Stromal cell of bone marrow (primary cell): ENCODE measurements at places on chromosomes 13 and 19.

DNA sequence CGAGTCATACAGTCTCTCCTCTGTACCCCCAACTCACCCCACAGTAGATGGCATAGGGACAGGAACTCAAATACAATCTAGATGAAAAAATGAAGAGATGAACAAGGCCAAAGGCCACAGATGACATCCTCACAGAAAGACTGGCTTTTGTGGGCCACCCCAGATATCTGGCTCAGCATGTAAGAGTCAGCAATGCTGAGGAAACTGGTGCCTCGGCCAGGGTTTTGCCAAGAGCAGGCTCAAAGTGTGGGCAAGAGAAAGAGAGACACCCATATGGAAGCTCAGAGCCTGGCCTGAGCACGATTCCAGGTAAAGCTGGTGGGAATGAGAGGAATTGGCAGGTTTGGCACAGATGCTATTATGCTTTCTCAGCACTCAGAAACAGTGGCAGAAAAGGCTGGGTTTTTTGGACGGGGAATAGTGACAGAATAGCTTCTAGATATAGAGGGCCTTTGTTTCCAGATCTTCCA lies 460.6 kb downstream of the FOXO1 start:
- DNase-seq = no peak

DNA sequence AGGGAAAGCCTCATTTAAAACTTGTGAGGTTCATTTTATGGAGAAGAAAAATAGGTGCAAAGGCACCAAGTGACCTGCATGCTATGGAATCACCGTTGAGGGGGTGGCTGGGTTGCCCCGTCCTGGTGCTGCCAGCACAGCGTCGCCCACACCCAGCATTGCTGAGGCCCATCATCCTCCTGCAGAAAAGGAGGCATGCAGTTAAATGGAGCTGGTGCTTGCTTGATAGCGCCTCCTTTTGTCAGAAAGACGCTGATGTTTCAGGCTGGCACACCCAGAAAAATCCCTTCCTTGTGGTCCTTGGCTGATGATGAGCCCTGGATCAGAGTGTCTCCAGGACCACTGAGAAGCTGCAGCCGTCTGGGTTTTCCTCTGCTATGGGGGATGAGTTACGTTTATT lies 36.9 kb downstream of the DHRS12 start:
- no peak for DNase-seq

DNA sequence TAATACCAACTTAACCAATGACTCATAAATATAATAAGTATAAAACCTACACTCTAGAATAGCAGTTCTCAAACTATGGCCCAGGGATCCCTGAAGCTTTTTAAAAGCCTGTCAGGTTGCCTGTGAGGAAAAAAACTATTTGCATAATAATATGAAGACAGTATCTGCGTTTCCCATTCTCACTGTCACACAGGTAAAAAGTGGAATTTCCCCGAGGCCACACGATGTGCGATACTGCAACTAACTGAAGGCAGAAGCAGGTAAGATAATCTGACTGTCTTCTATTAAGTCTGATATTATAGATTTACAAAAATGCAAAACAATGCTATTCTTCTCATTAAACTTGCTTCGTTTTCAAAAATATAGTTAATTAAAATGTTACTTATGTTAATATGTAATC lies 52.5 kb upstream of the EEF1AKMT1 start:
- no peak for DNase-seq

- DNase-seq = no peak
Observed at GRCh38 chr19:34332027-34332760, 32.8 kb upstream of the GPI start.

GRCh38 chr19:23071147-23071511 lies 45.7 kb upstream of the ZNF730 start:
- no peak for DNase-seq

- DNase-seq = no peak
Observed at GRCh38 chr13:60120617-60121336, 43.0 kb downstream of the DIAPH3 start.

DNA sequence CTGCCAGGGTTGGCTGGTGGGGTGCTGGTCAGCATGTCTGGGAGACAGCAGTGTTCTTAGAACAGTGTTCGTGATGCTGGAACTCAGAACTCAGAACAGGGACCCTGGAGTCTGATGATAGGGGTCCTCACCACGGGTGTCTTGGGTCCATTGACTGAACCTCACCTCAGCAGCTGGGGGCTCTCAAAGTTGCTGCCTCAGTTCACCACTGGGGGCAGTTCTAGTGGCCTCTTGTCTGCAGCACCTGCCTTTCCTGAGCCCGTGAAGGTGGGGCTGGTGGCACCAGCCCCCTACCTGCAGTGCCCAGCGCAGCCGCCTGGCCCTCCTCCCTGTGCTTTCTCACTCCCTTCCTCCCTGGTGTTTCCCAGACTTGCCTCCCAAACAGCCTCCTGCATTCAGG lies 28.5 kb downstream of the SAFB start:
- DNase-seq = no peak

DNA sequence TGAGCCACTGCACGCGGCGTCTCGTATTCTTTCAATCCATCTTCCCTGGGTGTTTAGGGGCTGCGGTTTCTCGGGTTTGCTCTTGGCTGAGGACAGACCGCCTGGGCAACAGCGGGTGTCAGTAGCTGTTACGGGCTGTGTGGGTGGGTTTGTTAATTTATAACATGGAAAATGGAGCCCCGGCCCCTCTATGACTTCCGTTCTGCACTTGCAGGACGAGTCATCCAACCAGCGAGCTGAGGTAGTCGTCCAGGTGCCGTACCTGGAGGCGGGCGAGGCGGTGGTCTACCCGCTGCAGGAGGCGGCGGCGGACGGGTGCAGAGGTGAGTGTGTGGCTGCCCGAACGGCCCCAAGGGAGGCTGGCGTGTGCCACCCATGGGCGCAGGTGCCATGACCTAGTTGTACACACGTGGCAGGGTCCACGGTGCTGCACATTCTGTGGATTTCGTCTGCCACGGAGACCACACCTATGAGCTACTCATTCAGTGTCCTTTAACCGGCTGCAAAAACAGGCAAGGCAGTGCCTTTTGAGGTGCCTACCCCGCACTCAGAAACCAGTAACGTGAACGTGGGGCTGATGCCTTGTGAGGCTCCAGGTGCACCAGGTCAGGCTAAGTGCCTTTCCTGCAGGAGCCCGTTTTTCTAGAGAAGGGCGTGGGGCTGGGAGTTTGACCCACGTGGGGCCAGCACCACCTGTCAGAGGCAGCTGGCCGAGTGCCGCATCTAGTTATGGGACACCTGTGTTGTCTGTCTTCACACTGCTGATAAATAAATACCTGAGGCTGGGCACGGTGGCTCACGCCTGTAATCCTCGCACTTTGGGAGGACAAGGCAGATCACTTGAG lies 10.9 kb downstream of the POLR2E start:
- no peak for DNase-seq
